Activated naive CD8-positive, alpha-beta T cell treated with anti-CD3 and anti-CD28 coated beads, Interleukin-2, amount 10 ng/mL, durations not matched to agents 7 days and 5 days (primary cell): ENCODE measurements at places on chromosomes 3 and 15.

DNA sequence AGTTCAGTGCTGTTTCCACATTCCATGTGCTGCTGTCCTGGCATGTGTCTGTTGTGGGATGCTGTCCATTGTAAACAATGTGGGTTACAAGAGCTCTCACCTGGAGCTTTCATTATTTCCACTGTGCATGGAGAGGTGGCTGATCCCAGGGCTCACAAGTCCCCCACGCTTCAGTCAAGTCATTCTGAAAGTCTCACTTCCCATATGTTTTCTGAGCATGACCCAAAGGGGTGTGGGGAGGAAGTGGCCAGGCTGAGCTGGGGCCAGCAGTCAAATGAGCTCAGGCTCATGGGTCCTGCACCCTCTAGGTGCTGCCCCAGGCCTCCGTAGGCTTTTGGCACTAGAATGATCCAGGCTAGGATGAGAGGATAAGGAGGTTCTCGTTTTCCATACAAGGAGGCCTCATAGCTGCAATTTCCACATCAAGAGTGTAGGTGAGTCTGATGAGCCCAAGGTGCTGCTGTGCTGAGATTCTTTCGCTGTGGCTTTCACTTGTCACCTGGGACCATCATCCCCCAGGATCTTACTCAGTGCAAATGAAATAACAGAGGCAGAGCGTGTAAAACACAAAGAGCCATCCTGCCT is 22.0 kb downstream of the STARD5 start:
- H3K4me1 ChIP-seq = peaks cover 52% of the 10 kb centered on the region
- H3K4me3 ChIP-seq = peak overlapping the region; percentile 100
- H3K27me3 ChIP-seq = no peaks in the 10 kb centered on the region
- DNase-seq = no peak
- peaks cover 90% of the 10 kb centered on the region for H3K36me3 ChIP-seq
- peak overlapping the region; percentile 98 for H3K27ac ChIP-seq

GRCh38 chr3:107063351-107063750 is 313.9 kb upstream of the CCDC54 start:
- peaks cover 7% of the 10 kb centered on the region for H3K4me1 ChIP-seq
- H3K27me3 ChIP-seq = peaks cover 18% of the 10 kb centered on the region
- no peaks in the 10 kb centered on the region for H3K36me3 ChIP-seq
- DNase-seq = no peak

DNA sequence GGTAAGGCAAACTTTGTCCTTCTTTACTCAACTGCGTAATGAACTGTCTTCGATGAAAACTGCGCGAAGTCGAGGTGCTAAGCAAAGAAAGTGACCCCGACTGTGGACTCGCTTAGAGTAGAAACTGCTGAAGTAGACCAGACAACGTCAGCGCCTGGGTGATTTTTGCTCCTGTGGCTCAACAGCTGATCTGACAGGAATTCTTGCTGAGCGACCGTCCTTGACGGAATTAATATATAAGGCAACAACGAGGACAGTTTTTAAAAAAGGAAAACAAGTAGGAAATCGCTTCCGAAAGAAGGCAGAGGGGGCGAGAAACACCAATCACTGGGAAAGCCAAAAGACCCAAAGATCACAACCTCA is 541 bp downstream of the RPS27L start:
- peaks cover 21% of the 10 kb centered on the region for H3K36me3 ChIP-seq
- peak overlapping the region; percentile 98 for H3K27ac ChIP-seq
- H3K27me3 ChIP-seq = no peaks in the 10 kb centered on the region
- H3K4me1 ChIP-seq = peaks cover 9% of the 10 kb centered on the region

GRCh38 chr3:189239616-189240015 is 67.8 kb downstream of the TPRG1 start:
- H3K27me3 ChIP-seq = peaks cover 2% of the 10 kb centered on the region
- DNase-seq = no peak
- no peak overlapping the region for H3K27ac ChIP-seq
- no peaks in the 10 kb centered on the region for H3K36me3 ChIP-seq
- H3K4me3 ChIP-seq = no peak overlapping the region

DNA sequence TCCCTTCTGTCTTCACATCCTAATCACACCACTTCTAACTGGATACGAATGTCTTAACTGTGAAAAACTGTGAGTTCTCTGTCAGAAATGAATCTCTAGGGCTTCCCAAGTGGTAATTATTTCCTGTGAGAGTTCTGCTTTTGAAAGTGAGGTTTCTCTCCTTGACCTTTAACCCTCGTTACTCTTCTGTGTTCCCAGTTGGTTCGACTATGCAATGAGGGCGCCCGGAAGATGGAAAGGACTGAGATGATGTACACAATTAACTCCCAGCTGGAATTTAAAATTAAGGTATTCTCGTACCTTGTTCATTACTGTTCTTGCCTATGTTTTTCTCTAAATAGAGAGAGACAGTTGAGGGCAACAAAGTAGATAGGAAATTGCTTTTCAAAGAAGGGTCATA is 96.5 kb downstream of the ARHGEF26 start:
- H3K4me3 ChIP-seq = no peak overlapping the region
- H3K27me3 ChIP-seq = peaks cover 6% of the 10 kb centered on the region
- no peaks in the 10 kb centered on the region for H3K36me3 ChIP-seq
- no peak overlapping the region for H3K27ac ChIP-seq
- no peak for DNase-seq

DNA sequence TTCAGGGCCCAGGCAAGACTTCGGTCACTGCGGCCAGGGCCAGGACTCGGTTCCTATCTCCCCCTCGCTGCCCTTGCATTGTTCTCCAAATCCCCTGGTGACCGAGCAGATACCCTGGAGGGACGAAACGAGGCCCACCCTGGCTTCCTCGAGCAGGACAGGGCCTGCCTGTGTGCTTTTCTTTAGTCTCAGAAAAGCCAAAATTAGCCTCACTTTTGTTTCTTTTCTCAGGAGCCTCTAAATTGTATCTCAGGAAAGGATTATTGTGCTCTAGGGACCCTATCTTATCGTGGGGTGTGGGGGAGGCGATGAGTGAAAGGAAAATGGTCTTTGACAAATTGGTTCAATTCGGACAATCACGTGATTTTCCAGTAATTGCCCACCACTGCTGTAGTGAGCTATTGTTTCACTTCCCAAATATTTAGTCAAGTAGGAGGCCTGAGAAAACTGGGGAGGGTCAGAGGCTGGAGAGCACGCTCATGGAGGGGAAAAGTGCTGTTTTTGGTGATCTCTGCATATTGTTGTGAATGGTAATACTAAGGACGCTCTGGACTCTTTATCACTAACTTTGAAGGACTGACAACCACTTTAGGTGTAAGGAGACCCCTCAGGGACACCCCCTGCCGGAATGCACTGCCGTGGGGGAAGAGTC is 61.6 kb downstream of the TMEM44 start:
- H3K4me1 ChIP-seq = no peaks in the 10 kb centered on the region
- peaks cover 42% of the 10 kb centered on the region for H3K27me3 ChIP-seq
- DNase-seq = no peak
- no peak overlapping the region for H3K27ac ChIP-seq
- H3K36me3 ChIP-seq = no peaks in the 10 kb centered on the region

GRCh38 chr3:179149406-179149867 is 1.3 kb downstream of the PIK3CA start:
- H3K4me3 ChIP-seq = peak overlapping the region; percentile 90
- H3K36me3 ChIP-seq = no peaks in the 10 kb centered on the region
- DNase-seq = no peak
- H3K27me3 ChIP-seq = peaks cover 3% of the 10 kb centered on the region
- H3K4me1 ChIP-seq = peaks cover 28% of the 10 kb centered on the region
- H3K27ac ChIP-seq = peak overlapping the region; percentile 89

GRCh38 chr3:114903213-114903612 is 243.9 kb downstream of the ZBTB20 start:
- peaks cover 4% of the 10 kb centered on the region for H3K36me3 ChIP-seq
- H3K27me3 ChIP-seq = no peaks in the 10 kb centered on the region
- no peak overlapping the region for H3K4me3 ChIP-seq
- DNase-seq = no peak
- H3K4me1 ChIP-seq = peaks cover 8% of the 10 kb centered on the region

DNA sequence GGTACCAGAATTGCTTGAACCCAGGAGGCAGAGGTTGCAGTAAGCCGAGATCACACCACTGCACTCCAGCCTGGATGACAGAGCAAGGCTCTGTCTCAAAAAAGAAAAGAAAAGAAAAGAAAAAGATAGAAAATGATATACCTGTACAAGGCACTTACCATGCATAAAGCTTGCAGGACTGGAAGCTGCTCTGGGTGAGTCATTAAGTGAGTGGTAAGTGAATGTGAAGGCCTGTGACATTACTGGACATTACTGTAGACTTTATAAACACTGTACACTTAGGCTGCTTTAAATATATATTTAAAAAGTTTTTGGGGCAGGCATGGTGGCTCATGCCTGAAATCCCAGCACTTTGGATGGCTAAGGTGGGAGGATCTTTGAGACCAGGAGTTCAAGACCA is 99.2 kb downstream of the SLMAP start:
- H3K4me1 ChIP-seq = no peaks in the 10 kb centered on the region
- no peak overlapping the region for H3K27ac ChIP-seq
- peaks cover 5% of the 10 kb centered on the region for H3K36me3 ChIP-seq
- no peak for DNase-seq
- H3K4me3 ChIP-seq = no peak overlapping the region
- no peaks in the 10 kb centered on the region for H3K27me3 ChIP-seq

- no peak for DNase-seq
- no peaks in the 10 kb centered on the region for H3K36me3 ChIP-seq
- H3K4me1 ChIP-seq = peaks cover 3% of the 10 kb centered on the region
- H3K4me3 ChIP-seq = no peak overlapping the region
- no peaks in the 10 kb centered on the region for H3K27me3 ChIP-seq
Measured at GRCh38 chr3:195591852-195592251, 8.1 kb upstream of the APOD start.

GRCh38 chr15:73329501-73330200 is 39.1 kb downstream of the HCN4 start:
- no peaks in the 10 kb centered on the region for H3K27me3 ChIP-seq
- H3K27ac ChIP-seq = no peak overlapping the region
- no peaks in the 10 kb centered on the region for H3K36me3 ChIP-seq
